Naive thymus-derived CD8-positive, alpha-beta T cell (primary cell): ENCODE measurements at places on chromosomes 13 and 19. TPM values are rescaled to one million over a fixed set of nuclear protein-coding genes. Genes with fewer than 3 reads are reported as not detected.

FLT3 gene
- 0.13 TPM for total RNA-seq

PNMA8B gene
- total RNA-seq, result 1.2 TPM

MYH14 gene
- not detected for total RNA-seq

ZNF260 gene
- total RNA-seq, result 20.5 TPM

PRR19 gene
- total RNA-seq, result not detected

GARIN5A gene
- total RNA-seq, result not detected

ZNF83 gene
- total RNA-seq, result 113 TPM

ZFR2 gene
- 0.96 TPM for total RNA-seq
